Activated T-cell treated with anti-CD3 and anti-CD28 coated beads, Interleukin-2, amount 50 U/mL, for 72 hours (primary cell): ENCODE measurements at places on chromosomes 16 and 17. TPM values are rescaled to one million over a fixed set of nuclear protein-coding genes. Genes with fewer than 3 reads are reported as not detected.

The VKORC1 gene
- 52.2 TPM for total RNA-seq

- no peak for DNase-seq
Observed at GRCh38 chr16:48450367-48450766, 65.2 kb upstream of the SIAH1 start.

DNA sequence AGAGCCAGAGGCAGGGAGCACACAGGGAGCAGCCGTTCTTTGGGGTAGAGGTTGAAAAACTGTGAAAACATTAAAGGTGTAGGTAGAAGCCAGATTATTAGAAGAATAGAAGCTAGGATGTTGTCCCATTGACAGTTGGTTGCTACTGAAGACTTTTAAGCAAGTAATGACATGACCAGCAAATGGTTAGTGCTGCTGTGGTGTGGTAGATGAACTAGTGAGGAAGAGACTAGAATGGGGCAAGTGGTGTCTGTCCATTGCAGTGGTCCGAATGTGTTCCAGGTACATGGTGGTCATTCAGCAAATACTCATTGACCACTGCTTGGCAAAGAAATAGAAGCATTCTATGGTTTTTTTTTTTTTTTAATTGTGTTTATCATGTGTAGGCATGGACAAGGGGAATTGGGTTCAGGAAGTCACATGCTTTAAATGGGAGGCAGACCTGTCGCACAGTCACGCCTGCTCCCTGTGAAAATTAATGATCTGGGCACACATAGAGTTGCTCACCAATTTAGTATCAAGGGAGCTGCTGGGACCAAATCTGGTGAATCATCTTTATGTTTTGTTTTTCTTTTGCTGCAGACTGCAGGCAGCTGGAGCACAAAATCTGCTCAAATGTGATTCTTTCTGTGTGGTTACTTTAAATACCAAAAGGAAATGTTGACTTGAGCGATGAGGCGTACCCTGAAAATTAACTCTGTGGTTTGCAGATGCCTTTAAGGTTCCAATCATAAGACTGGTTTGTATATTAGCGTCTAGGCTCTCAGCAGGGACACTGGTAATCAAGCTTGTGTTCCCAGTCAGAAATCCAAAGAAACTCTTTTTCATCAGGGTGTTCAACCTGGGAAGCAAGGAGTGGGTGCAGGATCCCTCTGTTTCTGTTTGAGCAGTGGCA, 30.7 kb downstream of the YPEL2 start:
- peak; percentile 45 for DNase-seq

DNA sequence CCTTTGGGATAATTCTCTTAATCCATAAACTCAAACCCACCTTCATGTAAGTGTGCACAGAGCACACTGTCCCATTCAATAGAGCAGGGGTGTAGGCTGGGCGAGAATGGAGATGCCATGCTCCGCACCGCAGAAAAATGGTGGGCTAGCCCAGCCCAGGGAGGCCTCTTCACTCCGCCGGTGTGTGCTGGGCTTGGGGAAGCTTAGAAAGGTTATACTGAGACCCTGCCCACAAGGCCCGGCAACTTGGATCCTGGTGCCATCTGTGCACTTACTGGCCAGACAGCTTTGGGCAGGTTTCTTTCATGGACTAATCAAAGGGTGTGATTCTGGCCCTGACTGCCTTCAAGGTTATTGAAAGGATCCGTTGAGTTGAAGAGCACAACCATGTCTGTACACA, 3.7 kb upstream of the STAT5A start:
- no peak for DNase-seq

DNA sequence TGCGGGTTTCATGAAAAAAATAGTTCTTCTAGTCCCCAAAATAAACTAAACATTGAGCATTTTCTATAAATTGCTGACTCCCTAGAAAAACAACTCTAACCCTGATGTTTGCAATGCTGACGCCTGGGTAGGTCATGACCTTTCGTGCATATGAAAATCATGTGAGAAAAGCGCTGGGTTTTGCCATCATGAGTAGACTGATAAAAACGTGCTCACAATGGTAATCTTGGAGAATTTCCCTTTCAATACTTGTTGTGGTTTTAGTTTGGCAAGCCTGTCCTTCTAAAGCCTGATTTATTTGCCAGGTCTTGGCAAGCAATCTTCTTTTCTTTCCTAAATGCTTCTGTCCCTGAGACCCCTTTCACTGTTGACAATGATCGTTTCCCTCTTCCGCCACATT, 4.0 kb upstream of the CLEC10A start:
- no peak for DNase-seq

- no peak for DNase-seq
Observed at GRCh38 chr16:31183432-31184428, 3.8 kb downstream of the FUS start.

The C16orf96 gene
- total RNA-seq: 0.51 TPM

GRCh38 chr16:77842468-77842867, 54.1 kb downstream of the VAT1L start:
- no peak for DNase-seq

The KRTAP1-5 gene
- not detected for total RNA-seq

- DNase-seq: no peak
Observed at GRCh38 chr16:23570992-23571632, 13.6 kb downstream of the UBFD1 start.

The CACNB1 gene
- total RNA-seq: 10.5 TPM

The CD300H gene
- not detected for total RNA-seq

DNA sequence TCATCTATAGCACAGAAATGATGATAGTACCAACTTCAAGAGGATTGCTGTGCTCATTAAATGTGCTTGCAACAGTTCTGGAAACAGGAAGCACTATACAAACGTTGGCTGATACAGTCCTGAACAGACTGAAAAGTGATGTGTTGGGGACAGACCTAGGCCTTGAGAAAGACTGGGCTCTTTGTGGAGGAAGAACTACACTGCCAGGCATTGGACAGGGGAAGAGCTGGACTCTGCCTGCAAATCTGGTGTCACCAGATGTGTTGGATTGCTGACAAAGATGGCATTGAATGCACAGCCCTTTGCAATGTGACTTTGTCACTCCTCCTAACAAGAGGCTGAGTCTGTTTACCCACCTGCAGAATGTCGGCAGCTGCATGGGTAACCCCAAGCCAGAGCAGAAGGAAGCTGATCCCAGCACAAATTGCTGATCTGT, 12.4 kb upstream of the ST6GALNAC2 start:
- no peak for DNase-seq

The DHX58 gene
- 62.0 TPM for total RNA-seq

The MPG gene
- 49.6 TPM for total RNA-seq

GRCh38 chr17:81486199-81486810, 26.3 kb downstream of the ACTG1 start:
- DNase-seq: no peak

The OTOA gene
- total RNA-seq: 0.43 TPM

DNA sequence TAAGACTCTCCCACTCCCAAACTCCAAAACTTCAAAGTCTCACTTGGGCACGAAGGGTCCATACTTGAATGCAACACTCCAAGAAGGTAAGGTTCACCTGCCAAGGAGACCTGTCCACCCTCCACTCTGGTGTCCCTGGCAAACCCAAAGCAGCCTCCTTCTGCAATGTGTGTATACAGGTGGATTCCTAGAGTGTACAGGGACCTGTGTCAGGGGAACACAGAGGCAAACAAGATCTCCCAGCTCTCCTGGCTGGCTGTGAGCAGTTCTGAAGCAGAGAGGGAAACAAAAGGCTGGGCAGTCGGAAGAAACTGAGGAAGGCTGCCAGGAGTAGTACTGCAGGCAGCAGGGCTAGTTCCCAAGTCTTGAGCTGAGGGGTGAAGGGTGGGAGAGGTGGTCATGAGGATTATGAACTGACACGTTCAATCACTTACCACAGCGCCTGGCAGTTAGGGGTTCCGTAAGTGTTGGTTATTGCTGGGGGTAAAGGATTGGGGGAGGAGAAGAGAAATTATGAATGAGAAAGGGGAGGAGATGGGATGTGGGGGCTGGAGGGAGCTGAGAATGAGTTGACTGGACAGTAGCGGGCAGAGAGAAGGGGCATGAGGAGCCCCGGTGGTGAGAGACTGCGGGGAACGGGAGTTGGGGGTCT, 795 bp downstream of the KCTD13 start:
- no peak for DNase-seq
